Urothelium cell line (cell line): ENCODE measurements at places on chromosomes 7 and 10.
A peak's percentile ranks its signal among the peaks of the same experiment; 100 is the strongest.

DNA sequence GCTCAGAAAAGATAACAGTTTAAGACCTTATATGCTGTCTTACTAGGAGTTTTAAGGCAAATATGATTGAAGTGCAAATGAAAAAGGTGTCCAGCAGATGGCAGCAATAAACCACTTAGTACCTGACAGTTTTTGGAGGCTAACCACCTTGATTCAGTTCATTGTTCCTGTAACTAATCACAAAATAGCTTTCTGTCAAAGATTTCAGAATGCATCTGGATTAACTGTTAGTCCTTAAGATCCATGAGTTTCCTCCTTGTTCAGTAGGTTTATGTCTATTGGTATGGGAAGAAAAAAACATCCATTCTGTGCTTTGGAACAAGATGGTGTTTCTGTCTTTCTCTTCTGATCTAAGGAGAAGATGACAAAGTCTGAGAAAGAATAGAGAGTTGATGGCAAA lies 46.6 kb downstream of the CCSER2 start:
- DNase-seq: peak; percentile 16

GRCh38 chr10:30999070-30999712 lies 32.5 kb downstream of the ZNF438 start:
- no peak for DNase-seq

DNA sequence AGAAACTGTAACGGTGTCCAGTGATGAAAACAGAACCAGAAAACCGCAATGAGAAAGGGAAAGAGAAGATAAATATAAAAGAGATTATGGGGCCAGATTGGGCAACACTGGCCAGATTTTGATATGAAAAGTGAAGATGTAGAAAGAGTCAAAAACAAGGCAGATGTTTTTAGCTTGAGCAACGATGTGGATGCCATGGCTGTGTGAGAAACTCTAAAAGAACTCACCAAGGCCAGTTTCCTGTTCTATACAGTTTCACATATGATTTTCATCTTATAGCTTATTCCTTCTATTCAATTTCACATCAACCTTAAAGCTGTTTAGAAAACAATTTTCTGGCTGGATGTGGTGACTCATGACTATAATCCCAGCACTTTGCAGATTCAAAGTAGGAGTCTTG lies 36.3 kb downstream of the CSTF2T start:
- DNase-seq: no peak

GRCh38 chr10:80472234-80473095 lies 18.4 kb downstream of the TSPAN14 start:
- no peak for DNase-seq

DNA sequence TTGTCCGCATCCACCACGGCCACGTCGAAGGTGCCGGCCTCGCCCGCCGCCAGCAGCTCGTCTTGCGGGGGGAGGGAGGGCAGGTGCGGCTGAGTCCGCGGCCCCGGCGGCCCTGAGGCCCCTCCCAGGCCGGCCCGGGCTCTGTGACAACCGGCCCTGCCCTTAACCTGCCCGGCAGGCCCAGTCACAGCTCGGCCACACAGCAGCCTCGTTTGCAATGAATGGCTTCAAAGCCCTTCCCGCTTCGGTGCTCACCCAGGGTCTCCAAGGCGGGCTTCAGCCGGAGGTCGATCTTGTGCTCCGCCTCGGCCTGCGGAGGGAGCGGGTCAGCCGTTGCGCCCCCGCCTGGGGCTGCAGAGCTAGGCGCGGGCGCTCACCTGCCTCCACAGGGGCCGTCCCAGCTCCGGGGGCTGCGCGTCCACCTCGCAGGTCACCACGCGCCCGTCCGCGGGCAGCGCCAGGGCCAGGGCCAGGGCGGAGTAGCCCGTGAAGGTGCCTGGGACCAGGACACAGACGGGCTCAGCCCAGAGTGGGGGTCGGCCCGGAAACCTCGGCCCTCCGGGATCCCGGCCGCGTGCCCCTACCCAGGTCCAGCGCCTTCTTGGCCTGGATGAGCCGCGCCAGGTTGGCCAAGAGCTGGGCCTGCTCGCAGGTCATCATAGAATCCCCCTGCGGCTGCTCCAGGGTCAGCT lies 928 bp downstream of the COMTD1 start:
- DNase-seq: peak; percentile 62
